ENCODE measurements at places on chromosomes 7 and 10.

DNA sequence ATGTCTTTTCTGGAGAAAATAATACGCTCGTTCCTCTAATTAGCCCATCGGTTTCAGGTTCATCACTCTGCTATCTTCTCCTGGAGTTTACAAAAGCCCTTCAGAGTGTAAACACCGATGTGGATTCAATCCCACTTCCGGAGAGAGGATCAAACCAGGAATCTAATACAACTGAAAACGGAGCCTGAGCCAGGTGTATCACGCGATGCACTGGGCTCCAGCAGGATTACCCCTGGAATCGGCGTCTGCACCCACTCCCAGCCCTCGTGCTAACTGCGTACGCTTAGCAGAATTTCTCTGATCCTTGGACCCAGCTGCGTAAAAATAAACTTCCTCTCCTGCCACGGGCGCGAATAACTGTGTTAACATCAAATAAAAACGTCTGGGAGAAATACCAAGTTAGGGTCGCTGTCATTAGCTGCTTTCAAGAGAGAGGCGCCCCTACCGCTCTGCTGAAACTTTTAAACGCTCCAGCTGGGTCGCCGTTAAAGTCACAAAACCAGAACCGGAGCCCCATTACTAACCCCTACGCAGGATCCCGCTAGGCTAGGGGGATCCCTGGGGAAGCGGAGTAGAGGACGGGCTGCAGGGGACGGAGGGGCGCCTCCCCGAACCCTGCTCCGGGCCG lies 502 bp downstream of the ZNF3 start:
- no peak for DNase-seq

DNA sequence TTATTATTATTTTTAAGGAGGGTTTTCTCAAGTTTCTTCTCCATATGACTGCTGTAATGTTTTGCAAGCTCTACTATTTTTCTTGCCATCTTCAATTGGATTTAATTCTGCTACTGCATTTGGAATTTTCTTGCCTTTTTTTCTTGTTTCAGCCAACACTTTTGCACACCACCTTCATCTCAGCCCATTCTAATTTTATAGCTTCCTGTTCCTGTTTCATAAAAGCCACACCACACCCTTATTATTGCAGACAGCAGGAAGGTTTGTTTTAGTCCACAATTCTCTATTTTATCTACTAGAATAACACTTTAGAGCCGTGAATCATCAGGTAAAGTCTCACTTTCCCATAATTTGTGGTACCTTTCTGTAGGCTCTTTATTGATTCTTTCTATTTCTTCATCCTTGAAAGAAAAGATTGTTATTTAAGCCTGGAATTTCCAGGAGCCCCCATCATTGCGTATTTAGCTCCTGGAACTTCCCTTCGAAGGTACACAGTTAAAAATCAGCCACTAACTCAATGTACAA lies 209.3 kb upstream of the TBX20 start:
- DNase-seq = no peak

DNA sequence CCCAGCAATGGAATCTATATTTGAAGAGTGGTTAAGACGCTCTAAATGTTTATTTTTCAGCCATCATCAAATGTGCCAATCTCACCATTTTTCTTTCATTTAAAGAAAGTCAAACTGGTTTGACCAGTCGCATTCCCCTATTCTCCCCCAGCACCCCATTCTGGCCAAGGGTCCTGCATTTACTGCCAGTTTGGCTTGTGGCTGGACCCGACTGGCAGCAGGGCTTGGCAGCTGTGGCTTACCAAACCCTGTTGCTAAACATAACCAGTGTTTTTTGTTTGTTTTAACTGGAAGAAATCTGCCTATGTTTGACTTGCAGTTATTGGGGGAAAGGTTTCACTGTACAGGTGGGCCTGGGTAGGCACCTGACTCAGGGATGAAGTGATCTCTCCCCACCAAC lies 116.3 kb downstream of the CYP26A1 start:
- no peak for DNase-seq

DNA sequence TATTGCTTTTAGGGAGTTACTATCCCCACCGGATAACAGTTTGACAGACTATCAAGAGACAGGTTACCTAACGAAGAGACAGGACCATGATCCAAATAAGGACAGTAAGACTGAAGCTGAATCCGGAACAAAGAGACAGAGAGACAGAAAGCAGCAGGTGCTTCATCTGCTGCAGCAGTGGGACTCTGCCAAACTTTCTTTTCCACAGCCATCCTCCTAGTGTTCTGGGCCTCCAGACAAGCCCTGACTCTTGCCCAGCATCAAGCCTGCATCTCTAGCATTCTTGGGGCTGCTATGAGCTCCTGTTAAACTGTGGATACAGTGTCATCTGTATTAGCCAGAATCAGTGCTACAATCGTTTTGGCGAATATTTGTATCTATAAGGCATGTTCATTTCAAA lies 761.7 kb downstream of the GRID1 start:
- DNase-seq = no peak

GRCh38 chr7:3289996-3290395 lies 11.1 kb upstream of the SDK1 start:
- DNase-seq = no peak

- no peak for DNase-seq
Observed at GRCh38 chr7:15446280-15446679, 115.5 kb downstream of the AGMO start.

- DNase-seq = no peak
Observed at GRCh38 chr10:12181065-12181775, 14.5 kb downstream of the NUDT5 start.

GRCh38 chr10:86829472-86829871 lies 73.1 kb downstream of the BMPR1A start:
- DNase-seq = no peak

DNA sequence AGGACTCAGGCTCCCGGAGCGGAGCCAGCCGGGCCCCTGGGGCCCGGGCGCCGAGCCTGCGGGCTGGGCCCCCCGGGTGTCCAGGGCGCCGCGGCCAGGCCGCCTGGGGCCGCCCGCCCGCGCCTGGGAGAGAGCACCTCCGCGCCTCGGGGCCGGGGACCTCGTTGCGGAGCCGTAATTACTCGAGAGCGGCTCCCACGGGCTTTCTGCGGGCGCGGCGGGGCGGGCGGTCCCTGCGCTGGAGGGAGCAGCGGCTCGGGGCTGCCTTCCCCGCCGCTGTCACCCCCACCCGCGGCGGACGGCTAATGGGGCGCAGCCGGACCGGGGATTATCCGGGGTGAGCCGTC lies 1.5 kb downstream of the GNB2 start:
- no peak for DNase-seq

DNA sequence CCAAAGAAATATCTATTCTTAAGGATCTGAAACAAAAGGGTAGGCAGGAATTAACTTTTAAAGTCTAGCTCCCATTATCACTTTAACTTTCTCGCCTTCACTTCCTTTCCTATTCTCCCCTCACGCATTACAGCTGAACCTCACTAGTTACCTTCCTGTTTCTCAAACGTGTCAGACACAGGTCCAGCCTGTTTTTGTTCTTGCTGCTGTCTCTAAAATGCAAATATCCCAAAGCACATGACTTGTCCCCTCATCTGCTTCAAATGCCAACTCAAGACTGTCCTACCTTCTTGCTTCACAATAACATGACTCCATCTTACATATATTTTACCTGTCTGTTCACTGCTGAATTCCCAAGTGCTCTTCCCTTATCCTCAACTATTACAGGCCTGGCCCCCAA lies 17.6 kb downstream of the ZDHHC6 start:
- no peak for DNase-seq

- DNase-seq = no peak
Observed at GRCh38 chr7:148484486-148484885, 106.1 kb upstream of the C7orf33 start.

GRCh38 chr10:110394296-110394695 lies 89.6 kb upstream of the SMNDC1 start:
- DNase-seq = no peak

DNA sequence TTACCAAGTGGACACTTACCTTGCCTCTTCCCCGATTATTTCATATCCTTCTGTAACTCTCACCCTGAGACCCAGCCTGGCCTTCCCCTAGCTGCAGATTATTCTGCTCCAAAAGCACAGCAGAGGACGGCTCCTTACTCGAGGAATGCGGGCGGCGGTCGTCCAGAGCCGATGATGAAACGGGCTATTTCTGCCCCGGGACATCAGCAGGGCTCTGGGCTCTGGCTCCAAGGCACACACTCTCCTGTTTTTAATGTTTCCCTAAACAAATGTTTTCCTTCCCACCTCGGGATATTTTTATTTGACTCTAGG lies 343 bp upstream of the C10orf71 start:
- DNase-seq = no peak

DNA sequence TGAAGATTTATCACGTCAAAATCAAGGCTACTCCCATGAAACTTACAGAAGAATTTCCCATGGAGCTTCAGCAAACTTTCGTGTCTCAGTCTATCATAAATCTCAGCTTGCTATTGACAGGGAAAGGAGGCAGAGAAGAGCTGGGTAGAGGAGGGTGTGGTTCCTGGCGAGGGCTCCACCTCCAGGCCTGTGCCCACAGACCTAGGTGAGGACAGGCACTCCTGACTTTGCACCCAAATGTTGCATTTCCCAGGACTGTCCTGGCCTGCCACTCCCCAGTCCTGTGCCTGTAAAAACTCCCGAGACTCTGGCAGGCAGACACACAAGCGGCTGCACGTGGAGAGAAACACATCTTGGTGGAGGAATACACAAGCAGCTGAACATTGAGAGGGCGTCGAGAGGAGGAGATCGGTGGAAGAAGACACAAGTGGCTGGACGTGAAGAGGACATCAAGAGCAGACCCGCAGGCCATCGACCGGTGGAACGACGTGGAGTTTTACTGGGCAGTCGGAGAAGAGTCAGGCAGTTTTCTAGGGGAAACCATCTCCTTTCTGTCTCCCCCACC lies 145.1 kb downstream of the CTNNA3 start:
- no peak for DNase-seq

DNA sequence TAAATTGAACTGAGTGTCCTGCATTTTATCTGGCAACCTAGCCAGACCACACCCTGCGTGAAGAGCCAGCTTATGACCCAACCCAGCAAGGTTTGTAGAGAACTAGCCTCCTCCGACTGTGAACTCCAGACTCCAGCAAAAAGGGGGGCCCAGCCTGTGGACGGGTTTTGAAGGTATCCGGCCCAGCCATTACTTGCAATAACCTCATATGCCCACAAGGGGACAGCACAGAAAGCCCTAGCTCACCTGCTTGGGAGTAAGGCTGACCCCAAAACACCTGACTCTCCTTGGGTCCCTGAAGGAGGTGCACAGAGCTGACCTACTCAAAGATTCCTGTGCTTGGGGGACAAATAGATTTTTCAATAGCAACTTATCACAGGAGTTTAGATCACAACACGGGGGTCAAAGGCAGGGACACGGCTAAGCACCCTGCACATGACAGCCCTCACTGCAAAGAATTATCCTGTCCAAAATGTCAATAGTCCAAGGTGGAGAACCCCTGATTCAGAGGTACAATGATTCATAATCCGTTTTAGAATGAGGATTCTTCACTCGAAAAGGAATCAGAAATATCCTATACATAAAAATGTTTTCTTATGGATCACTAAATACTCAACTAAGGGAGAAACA lies 4.6 kb downstream of the TRPV6 start:
- DNase-seq = no peak

GRCh38 chr10:102629661-102630614 lies 14.3 kb upstream of the TRIM8 start:
- peak; percentile 64 for DNase-seq

DNA sequence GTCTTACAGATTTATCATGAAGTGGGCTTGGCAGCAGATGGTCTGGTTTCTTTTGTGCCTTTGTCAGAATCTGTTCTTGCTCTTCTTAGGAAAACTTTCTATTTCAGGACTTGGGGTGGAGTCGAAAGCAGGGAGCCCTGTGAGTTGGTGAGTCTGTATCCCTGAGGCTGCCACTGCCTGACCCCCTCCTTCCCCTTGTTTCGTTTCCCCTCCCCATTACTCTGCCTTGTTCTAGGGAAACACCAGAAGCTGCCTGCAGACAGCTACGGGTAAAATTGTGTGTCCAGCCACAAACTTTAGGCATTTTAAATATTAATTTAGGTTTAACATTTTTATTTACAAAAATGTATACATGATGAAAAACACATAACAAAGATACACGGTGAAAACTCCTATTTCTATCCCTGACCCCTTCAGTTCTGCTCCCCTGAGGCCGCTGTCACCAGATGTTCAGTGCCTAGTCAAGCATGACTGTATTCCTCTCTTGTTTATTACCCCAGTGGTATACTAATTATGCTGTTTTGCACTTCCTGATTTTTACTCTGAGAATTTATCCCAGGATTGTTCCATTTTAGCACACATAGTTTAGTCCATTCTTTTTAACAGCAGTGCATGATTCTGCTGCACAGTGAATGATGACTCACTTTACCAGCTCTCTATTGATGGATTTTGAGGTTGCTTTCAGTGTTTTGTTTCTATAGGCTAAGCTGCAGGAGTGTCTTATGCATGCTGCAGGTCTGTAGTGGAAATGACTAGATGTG lies 9.1 kb downstream of the TSPAN14 start:
- DNase-seq = no peak

GRCh38 chr7:19491371-19491770 lies 217.5 kb downstream of the POLR1F start:
- no peak for DNase-seq

- no peak for DNase-seq
Observed at GRCh38 chr7:108232076-108232475, 101.9 kb upstream of the LAMB4 start.

Measured in cerebellar cortex (tissue), 1 donor.